Stimulated activated CD8-positive, alpha-beta memory T cell treated with anti-CD3 and anti-CD28 coated beads, Interleukin-4, amount 100 ng/mL, for 1 hour (primary cell): ENCODE measurements at places on chromosomes 5 and 9.

- no peak for DNase-seq
These were observed 133.4 kb downstream of the TRPM3 start for GRCh38 chr9:70987986-70988385.

- DNase-seq, result no peak
These were observed 56.7 kb downstream of the MAPKAP1 start for GRCh38 chr9:125650271-125650737.

GRCh38 chr9:122389195-122389594, 18.4 kb downstream of the PTGS1 start:
- no peak for DNase-seq

DNA sequence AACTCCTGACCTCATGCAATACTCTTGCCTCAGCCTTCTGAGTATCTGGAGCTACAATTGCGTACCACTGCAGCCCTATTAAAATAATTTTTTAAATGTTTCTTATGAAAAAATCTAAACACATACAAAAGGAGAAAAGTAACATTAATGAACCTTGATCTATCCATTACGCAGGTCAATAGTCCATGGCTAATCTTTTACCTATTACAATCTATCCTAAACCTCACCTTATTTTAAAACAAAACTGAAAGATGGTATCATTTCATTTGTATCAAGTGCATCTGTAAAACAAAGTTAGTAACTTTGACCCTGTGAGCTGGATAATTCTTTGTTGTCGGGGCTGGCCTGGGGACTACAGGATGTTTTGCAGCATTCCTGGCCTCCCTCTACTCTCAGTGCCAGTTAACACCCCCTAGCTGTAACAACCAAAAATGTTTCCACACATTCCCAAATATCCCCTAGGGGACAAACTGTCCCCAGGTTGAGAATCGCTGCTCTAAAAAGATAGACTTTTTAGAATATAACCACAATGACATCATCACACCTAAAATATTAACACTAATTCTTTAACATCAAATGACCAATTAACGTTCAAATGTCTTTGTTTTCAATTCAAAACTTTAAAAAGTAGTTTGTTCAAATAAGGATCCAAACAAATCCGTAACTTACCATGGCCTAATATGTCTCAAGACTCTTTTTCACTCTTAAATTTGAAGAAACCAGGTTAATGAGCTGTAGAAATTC, 54.8 kb downstream of the RNF38 start:
- DNase-seq, result no peak

- no peak for DNase-seq
These were observed 159.1 kb upstream of the ACOT12 start for GRCh38 chr5:81552852-81553566.

GRCh38 chr5:33981408-33982162, 2.9 kb downstream of the SLC45A2 start:
- DNase-seq, result no peak

DNA sequence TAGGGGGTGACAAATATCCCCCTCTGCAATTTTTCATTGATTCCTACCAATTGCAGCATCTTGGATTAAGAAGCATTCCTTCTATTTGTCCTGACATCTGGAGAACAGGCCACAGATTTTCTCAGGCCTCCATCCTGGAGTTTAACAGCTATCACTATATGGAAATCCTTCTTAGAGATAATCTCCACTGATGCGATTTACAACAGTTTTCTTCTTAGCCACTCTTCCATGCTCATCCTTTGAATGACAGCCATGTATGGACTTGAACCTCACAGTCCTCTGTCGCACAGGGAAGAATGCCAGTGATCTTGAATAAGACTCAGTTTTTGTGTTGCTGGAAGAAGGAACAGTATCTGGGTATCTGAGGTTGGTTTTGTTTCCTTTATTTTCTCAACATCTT, 73.2 kb downstream of the PGM5 start:
- no peak for DNase-seq

- DNase-seq, result no peak
These were observed 37.3 kb upstream of the WWC1 start for GRCh38 chr5:168254013-168254693.

DNA sequence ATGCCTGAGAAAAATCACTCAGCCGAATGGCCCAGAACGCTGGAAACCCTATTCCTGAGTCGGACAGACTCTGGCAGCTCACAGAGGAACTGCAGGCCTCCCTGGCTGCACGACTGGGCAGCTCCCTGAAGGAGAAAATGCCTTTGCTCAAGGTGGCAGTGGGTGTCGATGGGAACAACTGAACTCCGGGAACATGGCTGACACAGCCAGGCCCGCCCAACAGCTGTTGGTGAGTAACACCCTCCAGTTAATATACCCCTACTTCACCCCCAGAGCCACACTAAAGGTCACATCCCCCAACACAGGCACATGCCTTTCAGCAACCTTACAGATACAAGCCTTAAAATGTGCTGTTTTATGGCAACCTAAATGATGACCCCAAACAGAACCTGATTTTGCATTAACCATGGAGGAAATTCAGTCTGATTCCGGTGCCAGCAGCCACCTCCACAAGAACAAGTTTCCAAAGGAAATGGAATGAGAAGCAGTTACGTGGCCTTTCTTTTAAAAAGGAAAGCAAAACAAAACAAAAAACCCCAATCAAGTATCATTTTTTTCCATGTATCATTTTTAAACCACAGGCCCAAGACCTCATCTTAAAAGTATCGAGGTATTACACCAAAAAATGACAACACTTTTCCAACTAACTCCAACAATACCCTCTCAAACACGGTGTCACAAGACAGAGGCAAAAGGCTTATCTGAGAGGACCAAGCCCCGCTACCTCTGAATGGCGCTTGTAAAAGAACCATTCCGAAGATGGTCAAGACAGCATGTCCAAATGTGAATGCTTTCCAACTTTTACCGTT, 3.1 kb downstream of the KLF9 start:
- DNase-seq, result no peak

DNA sequence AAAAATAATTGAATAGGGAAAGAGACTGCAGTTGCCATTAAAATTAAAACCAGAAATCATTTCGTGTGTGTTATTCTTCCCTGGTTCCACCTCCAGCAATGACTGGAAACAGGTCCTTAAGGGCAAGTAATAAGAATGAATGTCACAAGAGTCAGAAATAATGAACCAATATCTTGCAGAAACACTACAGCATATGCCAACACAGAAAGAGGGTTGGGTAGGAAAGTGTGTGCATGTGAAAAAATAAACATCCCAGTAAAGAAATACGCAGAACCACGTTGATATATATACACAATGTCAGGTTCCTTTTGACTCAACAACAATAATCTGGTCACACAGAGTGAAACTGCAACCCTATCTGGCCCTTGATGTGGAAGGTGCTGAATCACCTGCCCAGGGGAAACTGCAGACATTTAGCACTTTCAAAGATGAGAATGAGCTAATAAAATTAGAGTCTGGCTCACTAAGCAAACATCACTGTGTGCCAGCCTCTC, 15.0 kb downstream of the HMHB1 start:
- no peak for DNase-seq

GRCh38 chr5:138654281-138654867, 79.2 kb upstream of the HSPA9 start:
- DNase-seq, result peak; percentile 14

DNA sequence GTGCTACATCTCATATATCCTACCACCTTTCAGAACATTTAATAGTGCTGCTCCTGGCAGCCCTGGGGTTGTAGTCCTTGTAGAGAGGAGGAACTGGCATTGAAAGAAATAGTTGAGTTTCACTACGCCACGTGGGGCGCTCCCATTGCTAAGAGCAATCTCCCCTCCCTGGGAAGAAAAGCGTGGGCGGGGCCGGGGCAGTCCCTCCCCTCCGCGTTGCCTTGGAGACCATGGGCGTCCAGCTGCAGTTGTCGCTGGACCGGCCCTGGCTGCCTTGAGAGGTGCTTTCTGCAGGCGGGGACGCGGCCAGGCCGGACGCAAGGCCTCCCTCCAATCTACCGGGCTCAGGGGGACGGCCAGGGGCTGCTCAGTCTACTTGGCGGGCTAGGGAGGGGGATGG, 368 bp upstream of the CCDC180 start:
- DNase-seq, result no peak

GRCh38 chr5:56769875-56770604, 45.3 kb upstream of the MAP3K1 start:
- no peak for DNase-seq

GRCh38 chr9:102642651-102643050, 352.5 kb upstream of the CYLC2 start:
- no peak for DNase-seq

DNA sequence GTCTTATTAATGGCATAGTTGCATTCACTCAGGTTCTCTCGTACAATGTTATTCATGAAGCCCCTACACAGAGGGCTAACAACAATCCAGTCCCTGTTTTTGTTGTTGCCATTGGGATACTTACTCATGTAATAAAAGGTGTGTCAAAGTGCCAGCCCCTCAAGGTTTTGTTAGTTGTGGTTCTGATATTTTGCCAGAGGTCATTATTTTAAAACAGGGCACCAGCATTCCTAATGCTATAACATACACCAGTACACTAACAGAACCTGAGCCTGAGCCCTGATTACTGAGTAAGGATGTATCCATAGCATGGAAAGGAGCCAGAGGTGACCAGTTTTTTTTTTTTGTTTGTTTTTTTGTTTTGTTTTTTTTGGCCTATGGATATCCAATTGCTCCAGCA, 50.2 kb downstream of the SMC2 start:
- no peak for DNase-seq

- no peak for DNase-seq
These were observed 2.8 kb downstream of the ZNF608 start for GRCh38 chr5:124743602-124744169.

GRCh38 chr9:96515621-96516470, 65.9 kb downstream of the HABP4 start:
- DNase-seq, result no peak

- no peak for DNase-seq
These were observed 849.6 kb upstream of the DMAC1 start for GRCh38 chr9:8649160-8649559.

DNA sequence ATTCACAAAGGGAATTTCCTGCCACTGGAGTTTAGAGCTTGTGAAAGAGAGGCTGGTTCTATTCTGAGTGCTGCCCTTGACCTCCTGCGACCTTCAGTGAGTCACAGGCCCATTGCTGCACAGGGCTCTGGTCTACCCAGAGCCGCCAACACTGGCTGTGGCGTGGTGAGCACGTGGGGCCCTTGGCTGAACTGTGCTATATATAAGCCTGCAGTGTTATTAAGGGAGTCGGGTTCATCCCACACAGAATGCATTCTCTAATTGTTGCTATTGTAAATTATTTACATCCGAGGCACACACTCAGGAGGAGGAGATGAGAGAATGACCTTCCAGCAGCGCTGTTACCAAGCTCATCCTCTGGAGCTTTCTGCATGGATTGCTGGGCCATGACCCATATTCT, 47.1 kb downstream of the BRINP1 start:
- DNase-seq, result no peak

DNA sequence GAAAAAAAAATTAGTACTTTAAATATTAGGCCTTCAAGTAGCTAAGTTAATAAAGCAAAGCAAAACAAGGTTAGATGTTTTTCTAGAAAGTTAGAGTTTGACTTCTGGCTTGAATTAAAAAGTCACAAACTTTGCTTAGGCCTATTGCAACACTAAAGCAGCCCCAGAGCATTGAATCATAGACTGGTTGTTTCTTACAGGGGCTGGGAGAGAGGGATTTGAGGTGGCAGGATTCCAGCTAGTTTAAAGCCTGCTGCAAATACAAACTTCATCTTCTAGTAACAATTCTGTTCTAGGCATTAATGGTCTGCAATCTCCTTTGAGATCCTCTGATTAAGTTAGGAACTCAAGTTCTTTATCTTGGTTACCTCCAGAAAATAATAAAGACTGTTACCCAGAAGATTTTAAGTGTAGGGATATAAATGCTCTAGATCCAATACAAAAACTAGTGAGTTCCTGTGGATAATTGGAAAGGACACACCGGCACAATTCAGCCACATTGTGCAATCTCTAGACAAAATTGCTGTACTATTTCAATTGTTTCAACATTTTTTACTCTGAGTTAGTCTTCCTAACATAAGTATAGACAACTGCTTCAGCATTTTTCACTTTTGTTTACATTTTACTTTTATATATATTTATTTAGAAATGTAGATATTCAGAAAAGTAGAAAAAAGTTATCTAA, 12.6 kb downstream of the OR13C5 start:
- DNase-seq, result no peak

DNA sequence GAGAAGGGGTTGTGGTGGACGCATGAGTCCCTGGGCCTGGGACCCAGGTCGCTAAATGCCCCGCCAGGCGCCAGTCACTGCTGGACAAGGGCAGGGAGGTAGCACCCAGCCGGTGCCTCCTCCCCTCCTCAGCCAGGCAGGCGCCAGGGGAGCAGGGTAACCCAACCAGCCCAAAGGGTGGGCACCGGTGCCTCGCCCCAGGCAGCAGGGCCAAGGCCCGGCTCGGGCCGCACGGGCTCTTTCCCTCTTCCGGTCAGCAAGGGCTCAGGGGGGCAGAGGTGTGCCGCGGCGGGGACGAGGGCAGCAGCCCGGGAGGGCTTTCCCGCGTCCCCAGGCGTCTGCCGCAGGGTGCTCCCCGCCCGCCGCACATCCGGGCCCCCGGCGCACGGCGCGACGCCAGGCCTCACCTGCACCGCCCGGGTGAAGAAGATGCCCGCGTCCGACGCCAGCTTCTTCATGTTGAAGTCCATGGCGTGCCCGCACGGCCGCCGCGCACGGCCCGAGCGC, 393 bp downstream of the SH3GLB2 start:
- DNase-seq, result no peak

GRCh38 chr5:181187500-181188213, 17.3 kb downstream of the TRIM7 start:
- no peak for DNase-seq
